ENCODE measurements at places on chromosomes 12 and 14.

DNA sequence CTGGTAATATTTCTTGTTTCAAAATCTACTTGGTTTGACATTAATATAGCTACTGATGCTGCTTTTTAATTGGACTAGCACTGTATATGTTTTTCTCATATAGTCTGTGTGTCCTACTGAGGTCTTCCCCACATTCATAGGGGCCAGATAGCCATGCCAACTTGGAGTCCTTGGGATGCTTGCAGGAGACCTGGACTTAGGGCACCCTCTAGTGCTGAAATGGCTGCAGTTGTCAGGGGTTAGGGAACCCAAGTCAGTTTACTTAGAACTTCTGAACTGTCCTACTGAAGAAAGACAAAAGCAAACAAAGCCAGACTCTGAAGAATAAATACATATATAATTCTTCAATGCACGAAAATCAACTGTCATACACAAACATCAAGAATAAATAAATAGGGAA lies 279.9 kb upstream of the SYT1 start:
- no peak for DNase-seq

- DNase-seq = peak; percentile 59
These were observed 15.7 kb downstream of the FAR2 start for GRCh38 chr12:29164477-29165393.

- peak; percentile 19 for DNase-seq
These were observed 87.6 kb downstream of the SEC23A start for GRCh38 chr14:39015360-39015961.

GRCh38 chr12:3200032-3200617 lies 122.9 kb downstream of the TSPAN9 start:
- DNase-seq = peak; percentile 32

GRCh38 chr14:71855399-71856036 lies 76.7 kb upstream of the RGS6 start:
- DNase-seq = no peak

DNA sequence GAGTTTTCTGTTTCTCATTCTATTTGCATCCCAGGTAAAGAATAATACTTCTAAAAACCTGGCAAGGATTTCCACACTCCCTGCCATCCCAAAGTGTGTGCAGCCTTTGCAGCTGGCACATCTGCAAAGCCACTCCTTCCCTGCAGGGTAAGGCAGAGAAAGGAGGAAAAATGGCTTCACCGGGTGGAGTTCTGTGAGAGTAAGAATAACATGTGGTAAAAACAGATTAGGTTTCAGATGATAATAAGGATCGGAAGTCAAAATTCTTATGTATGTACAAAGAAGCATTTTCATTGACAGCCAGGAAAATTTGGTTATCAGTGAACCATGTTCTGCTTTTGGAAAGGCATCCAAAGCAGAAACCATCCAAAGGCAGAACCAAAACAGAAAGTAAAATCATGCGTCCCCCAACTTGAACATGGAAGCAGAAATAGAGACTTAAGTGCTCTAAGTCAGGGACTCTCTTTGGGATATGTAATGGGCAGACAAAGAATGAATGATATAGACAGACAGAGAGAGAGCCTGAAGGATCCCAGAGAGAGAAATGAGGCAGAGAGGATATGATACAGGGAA lies 192.6 kb upstream of the CCDC196 start:
- no peak for DNase-seq

- DNase-seq = no peak
These were observed 455.0 kb upstream of the TMPO start for GRCh38 chr12:98060411-98060810.

- no peak for DNase-seq
These were observed 56.0 kb downstream of the RASSF3 start for GRCh38 chr12:64666054-64666914.

GRCh38 chr14:98382662-98383061 lies 889.3 kb downstream of the BCL11B start:
- no peak for DNase-seq

GRCh38 chr14:101817501-101818001 lies 56.0 kb downstream of the PPP2R5C start:
- DNase-seq = no peak

- no peak for DNase-seq
These were observed 285.4 kb downstream of the ALG10B start for GRCh38 chr12:38601949-38602348.

- no peak for DNase-seq
These were observed 31.9 kb downstream of the FOS start for GRCh38 chr14:75310295-75311111.

- DNase-seq = no peak
These were observed 37.8 kb upstream of the DDHD1 start for GRCh38 chr14:53190938-53191337.

- DNase-seq = no peak
These were observed 78.6 kb upstream of the IFNG-AS1 start for GRCh38 chr12:67910360-67911274.

GRCh38 chr14:32820181-32820580 lies 118.5 kb upstream of the NPAS3 start:
- DNase-seq = no peak

GRCh38 chr12:127723251-127723650 lies 543.7 kb upstream of the TMEM132C start:
- DNase-seq = no peak

DNA sequence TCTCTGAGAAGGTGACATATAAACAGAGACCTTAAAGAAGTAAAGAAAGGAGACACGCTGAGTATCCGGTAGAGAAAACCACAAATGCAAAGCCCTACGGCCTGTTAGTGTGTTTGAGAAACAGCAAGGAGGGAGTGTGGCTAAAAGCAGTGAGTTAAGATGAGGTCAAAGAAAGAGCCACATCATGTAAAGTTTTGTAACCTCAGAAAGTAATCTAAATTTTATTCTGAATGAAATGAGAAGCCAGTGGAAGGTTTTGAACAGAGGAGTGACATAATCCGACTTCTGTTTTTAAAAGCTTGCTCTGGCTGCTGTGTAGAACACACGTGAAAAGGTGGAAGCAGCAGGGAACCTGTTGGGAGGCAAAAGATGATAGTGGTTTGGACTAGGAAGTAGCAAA lies 32.6 kb downstream of the PPP2R5E start:
- DNase-seq = no peak

DNA sequence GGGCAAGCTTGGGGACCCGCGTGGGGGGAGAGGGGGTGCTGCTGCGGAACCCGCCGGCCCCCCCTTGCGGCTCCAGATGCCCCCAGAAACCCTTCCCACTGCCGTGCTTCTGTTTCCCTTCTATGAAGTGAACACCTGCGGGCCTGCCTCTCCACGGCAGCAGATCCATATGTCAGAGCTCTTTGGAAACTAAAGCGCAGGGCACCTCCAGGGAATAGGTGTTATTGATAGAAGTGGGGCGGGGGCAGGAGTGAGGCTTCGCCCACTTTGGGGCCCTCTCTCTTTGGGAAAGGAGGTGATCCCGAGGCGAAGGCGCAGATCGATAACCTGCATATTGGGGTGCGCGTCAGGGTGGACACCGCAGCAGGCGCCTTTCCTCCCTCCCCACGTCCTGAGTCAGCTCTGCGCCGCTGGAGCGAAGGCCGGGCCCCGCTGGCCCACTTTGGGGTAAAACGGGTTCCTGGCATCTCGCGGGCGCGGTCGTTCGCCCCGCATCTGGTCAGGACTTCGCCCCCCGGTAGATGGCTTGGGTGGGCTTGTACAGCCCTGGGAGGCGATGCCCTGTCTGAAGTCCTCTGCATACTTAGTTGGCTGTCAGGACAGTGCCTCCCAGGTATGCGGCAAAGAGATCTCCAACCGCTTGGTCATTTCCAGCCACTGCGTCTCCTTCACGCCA lies 524 bp downstream of the KMT5A start:
- DNase-seq = no peak

DNA sequence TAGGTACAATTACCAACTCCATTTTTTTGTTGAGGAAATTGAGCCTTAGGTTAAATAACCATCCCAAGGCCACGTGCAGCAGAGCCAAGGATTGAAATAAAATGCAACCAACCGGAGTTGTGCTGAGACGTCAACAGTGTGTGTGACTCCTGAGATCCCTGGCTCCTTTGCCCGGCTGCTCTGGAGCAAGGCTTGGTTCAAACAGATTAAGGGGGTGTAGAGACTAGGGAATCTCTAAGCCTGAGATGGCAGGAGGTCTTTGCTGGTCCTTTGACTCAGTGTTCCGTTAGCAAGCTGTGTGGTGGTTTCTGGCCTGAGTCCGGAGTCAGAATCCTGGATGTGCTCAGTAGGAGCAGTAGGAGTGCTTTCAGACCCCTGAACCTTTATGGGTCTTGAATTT lies 1.4 kb upstream of the SLC8A3 start:
- no peak for DNase-seq

DNA sequence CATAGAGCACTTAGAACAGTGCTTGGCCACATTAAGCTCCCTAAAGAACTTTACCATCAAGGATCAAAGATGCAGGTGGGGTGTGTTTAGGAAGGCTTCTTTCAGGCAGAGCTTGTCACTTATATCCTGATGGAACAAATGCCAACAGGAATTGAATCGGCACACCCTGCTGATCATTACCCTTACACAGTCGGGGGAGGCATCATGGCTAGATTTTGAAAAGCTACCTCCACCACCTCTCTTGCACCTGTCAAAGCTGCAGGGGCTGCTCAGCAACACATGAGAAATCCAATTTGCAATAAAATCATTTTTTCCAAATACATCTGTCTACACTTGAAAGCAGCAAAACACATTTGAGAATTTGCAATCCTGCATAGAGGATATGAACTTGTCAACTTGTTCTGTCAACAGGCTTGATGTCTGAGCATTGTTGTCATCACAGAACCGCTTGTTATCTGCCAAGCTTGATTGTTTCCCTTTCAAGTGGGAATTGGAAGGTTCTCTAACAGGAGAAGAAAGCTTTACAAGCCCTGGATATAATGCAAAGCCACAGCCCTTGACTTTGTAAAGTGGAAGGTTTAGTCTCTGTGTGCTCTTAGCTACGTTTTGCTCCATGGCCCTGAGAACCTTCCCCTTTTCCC lies 24.6 kb upstream of the TRIM9 start:
- DNase-seq = no peak

DNA sequence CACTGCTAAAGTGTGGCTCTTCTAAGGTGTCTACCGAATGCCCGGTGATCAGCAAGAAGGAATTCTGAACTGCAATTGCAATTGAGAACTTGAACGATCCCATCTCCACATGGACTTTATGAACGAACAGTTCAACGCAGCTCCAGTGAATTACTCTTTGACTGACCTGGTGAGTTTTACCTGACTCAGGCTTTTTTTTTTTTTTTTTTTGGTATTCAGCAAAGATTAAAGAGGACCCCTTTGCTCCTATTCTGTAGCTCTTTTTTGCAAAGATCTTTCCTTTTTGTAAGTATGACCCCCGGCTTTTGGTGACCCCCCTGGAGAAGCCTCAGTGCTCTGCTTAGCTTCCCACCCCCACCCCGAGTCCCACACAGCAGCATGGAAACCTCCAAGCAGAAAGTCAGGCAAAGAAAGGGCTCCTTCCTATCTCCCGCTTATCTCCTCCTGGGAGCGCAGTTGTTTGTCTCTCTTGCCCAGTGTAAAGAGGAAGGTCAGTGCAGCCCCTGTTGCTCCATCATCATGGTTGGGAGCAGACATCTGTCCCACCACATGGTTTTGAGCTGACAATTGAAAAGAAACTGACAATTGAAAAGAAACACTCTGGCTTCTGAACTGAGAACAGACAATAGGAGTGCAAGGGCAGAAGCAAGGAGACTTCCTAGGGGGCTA lies 72.1 kb upstream of the DIO3 start:
- DNase-seq = no peak

GRCh38 chr14:32121536-32121935 lies 44.4 kb downstream of the ARHGAP5 start:
- DNase-seq = no peak

DNA sequence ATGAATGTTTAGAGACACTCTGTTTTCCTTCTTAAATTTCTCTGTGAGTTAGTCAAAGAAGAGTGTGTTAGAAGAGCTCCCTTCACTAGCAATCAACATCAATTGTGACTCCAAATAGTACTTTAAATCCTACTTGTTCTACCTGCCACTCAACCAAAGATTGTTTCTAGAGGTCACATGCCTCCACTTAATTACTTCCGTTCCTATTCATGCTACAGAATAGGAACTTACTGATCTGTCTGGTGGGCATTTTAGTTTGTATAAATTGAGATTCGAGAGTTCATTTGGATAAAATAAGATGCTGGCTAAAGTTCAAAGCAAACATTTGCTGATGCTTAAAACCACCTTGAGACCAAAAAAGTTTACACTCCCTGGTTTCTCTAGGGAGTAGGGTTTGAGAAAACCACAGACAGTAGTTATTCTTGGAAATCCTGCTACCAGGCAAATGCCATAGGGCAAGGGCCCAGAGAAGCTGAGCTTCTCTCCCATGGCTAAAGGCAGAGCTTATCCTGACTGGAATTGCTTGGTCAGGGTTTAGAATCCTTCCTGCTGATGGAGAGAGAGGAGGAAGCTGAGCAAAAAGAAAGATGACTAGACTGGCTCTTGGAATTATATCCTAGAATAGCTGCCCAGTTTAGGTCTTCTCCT lies 389.6 kb upstream of the ATP2B1 start:
- DNase-seq = no peak

DNA sequence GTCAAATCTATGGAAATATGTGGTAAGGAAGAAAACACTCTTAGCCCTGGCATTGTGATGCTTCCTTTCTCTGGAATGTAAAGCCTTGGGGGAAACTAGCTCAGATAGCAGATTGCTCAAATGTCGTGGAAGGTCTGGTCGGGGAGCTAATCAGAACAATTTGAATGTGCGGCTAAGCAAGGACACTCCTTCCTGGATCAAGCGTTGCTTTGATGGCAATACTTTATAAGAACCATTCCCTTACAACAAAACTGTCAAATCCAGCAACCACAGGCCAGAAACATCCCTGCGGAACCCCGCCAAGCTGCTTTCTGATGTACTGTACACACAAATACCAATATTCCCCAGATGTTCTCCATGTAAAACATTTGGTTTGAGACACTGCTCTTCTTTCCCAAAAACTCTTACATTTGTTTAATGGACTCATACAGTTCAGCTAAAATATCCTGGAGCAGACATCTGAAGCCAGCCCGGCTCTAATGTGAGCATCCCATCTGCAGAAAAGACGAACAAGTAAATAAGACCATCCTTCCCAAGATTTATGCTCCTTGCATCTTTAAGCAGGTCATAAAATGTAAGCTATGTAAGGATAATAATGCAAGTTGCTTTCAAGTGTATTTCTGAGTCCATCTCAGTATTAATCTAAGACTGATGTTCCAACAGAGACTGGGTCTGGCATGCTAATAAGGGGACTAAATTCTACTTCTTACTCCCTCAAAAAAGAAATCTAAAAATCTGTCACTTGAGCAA lies 20.2 kb downstream of the NUAK1 start:
- no peak for DNase-seq

All from forelimb muscle (tissue), 1 donor.